IPS DF 6.9 (cell line): ENCODE measurements at places on chromosomes 3 and 15.
A peak's percentile ranks its signal among the peaks of the same experiment; 100 is the strongest.

- H3K36me3 ChIP-seq: no peaks in the 10 kb centered on the region
- no peak for DNase-seq
- peaks cover 8% of the 10 kb centered on the region; the same call in 1 of the 2 replicates for H3K4me1 ChIP-seq
- no peaks in the 10 kb centered on the region for H3K27me3 ChIP-seq
- no peak overlapping the region for H3K4me3 ChIP-seq
- no peak overlapping the region for H3K27ac ChIP-seq
These were observed 34.3 kb downstream of the STT3B start for GRCh38 chr3:31567036-31567435.

- no peak for DNase-seq
- H3K27me3 ChIP-seq: no peaks in the 10 kb centered on the region
- H3K4me3 ChIP-seq: no peak overlapping the region
- no peak overlapping the region for H3K27ac ChIP-seq
These were observed 47.1 kb upstream of the TERB2 start for GRCh38 chr15:44909423-44909822.

GRCh38 chr3:126083511-126083912 is 412 bp downstream of the SLC41A3 start:
- H3K36me3 ChIP-seq: no peaks in the 10 kb centered on the region
- no peaks in the 10 kb centered on the region for H3K27me3 ChIP-seq
- H3K4me3 ChIP-seq: peak overlapping the region; percentile 44; the same call in 1 of the 2 replicates
- H3K4me1 ChIP-seq: 0 out of 2 replicates have a peak, but pooled peaks cover 3% of the 10 kb centered on the region
- no peak overlapping the region for H3K27ac ChIP-seq
- DNase-seq: no peak

- peaks cover 3% of the 10 kb centered on the region for H3K4me1 ChIP-seq
- no peak for DNase-seq
- no peak overlapping the region for H3K4me3 ChIP-seq
- no peak overlapping the region for H3K27ac ChIP-seq
These were observed 228.4 kb downstream of the ITPR1 start for GRCh38 chr3:4721511-4721911.

GRCh38 chr15:80031841-80032240 is 27.6 kb upstream of the ZFAND6 start:
- no peak overlapping the region for H3K27ac ChIP-seq
- peaks cover 9% of the 10 kb centered on the region for H3K4me1 ChIP-seq
- H3K4me3 ChIP-seq: no peak overlapping the region
- no peaks in the 10 kb centered on the region for H3K36me3 ChIP-seq
- DNase-seq: no peak
- H3K27me3 ChIP-seq: no peaks in the 10 kb centered on the region

- no peak for DNase-seq
- H3K36me3 ChIP-seq: no peaks in the 10 kb centered on the region
- H3K27me3 ChIP-seq: no peaks in the 10 kb centered on the region
These were observed 51.5 kb downstream of the MGLL start for GRCh38 chr3:127770671-127771355.
